ENCODE measurements at places on chromosomes 5 and 9.
A peak's percentile ranks its signal among the peaks of the same experiment; 100 is the strongest.

DNA sequence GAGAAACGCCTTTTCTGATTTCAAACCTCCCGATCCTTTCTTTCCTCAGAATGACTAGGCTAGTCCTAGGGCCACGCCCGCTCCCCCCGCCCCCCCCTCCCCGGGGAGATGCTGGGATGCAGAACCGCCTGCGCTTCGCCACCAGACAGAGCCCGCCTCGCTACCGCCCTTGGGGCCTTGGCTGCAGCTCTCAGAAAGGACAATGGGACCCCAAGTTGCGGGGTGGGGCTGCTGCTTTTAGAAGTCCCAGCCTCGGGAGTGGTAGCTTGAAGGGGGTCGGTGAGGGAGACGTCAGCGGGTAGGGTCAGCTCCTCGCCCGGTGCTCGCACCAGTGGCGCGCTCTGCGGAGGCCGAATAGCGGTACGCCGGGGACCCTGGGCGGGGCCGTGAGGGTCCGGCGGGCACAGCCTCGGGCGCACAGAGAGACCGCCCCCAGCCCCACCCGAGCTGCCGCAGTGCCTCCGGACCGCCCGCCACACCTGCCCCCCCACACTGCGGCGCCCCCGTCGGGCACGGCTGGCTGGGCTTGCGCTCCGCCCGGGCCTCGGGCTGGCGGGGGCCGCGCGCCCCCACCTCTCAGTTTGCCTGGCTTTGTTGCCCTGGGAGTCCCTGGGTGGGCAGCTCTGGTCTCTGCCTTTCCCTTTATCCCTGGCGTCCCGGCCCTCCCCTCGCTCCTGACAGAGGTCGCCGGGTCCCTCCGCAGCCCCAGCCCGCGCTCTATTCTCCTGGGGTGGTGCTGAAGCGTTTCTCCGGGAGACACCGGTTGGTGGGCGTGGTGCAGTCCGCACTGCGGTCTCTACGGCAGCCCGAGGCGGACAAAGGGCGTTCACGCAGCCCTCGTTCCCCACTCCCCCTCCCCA, 1.2 kb downstream of the MAP1B start:
- no peak for DNase-seq

DNA sequence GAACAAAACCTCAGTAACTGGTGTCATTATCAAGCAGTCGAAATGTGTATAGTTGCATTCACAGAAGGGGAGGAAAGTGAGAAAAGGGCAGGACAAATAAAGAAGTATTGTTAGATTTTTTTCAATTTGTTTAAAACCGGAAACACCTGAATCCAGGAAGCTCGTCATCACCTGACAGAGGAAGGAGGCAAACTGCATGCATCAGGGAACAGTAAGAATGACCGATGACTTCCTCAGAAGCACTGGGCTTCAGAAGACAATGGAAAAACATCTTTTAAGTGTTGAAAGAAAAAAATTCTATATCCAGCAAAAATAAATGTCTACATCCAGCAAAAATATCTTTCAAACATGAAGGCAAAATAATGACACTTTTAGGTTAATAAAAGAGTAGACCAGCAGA, 29.5 kb downstream of the PLEKHG4B start:
- no peak for DNase-seq

- DNase-seq: no peak
Observed at GRCh38 chr5:53482717-53483638, 2.5 kb downstream of the FST start.

GRCh38 chr9:124419832-124420489, 4.7 kb upstream of the PSMB7 start:
- no peak for DNase-seq

GRCh38 chr9:92963831-92964606, 16.7 kb downstream of the FGD3 start:
- no peak for DNase-seq

- DNase-seq: no peak
Observed at GRCh38 chr5:131261483-131261882, 2.4 kb upstream of the CDC42SE2 start.

DNA sequence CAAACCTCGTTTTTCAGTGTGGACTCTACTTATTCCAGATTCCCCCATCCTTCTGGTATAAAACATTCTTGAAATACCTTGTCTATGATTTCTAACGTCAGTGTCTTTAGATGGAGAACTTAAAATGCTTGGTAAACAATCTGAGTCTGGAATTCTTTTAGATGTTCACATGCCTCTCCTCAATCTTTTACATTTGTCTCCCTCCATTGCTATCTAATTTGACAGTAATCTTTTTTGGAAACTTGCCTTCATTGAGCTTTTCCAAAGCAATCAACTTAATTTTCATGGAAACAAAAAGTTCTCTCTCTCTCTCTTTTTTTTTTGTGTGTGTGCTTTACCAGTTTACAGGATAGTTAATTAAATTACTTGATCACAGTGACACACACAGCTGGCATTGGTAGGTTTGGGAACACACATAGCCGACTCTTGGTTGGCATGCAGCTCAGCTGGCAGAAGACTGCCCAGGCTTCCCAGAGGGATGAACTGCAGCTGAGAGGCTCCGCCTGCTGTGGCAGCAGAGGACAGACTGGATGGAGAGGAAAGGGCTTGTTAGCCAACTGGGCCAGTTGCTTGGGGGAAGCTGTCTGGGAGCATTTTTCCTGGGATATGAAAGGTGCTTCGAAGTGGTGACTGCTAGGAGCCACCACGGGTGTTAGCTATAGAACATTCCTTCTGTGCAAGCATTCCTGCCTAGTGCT, 271.3 kb downstream of the ZSWIM6 start:
- no peak for DNase-seq

- DNase-seq: no peak
Observed at GRCh38 chr9:123028973-123029372, 4.5 kb upstream of the GPR21 start.

- no peak for DNase-seq
Observed at GRCh38 chr9:12415361-12415760, 277.8 kb upstream of the TYRP1 start.

DNA sequence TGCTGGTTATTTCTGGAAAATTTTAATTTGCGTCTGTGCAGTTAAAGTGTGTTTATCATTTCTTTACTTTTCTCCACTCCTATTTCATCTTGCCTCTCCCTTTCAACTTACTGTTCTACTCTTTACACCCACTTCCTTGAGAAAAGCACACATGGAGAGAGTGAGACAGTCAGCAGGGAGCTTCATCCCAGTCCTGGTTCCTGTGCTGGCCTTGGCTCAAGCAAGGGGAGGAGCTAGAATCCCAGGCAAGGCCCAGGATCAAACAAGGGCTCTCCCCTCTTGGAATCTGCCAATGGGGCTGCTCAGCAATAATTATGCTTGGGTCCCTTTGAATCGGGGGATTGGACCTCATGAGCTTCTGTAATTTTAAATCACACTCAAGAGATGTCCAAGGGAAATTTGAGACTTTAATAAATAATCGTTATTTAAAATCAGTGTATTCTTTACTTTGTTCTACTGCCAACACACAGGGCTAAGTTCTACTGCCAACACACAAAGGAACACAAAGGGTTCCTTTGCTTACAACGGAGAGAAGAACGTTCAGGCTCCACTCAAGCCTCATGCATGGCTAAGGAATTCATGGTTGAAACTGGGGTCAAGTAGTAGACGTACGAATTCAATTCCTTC, 439.3 kb upstream of the DAB2 start:
- DNase-seq: no peak

- DNase-seq: no peak
Observed at GRCh38 chr9:94760660-94761059, 34.2 kb downstream of the AOPEP start.

- no peak for DNase-seq
Observed at GRCh38 chr5:39740404-39740803, 315.6 kb upstream of the DAB2 start.

DNA sequence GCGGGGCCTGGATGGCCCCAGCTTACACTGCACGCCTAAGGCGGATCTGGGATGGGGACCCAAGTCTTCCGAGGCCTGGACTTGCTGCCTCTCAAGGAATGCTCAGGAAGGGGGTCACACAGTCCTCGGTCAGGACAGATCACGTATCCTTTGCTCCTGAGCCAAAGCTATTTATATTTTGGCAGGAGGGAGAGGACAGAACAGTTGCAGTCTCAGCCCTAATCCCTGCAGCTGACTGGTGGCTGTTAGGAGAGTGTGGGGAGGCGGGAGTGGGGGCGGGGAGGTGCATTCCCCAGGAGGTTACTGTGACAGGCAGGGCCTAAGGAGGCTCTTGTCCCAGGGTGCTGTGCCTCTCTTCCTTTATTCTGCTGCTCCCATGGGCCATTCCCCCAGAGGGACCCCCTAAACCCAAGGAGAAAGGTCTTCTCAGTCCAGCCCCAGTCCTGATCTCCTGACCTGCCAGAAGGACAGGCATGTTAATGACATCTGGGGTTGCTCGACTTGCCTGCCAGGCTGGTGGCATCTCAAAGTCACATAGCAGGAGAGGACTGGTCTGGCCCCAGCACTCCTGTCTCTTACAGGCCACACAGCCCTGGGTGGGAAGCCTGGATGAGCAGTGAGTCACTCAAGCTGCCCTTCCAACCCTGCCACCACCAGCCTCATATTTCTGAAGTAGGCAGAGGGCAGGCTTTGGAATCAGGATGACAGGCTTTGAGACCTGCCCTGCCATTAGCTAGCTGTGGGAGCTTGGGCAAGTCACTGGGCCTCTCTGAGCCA, 51.9 kb downstream of the COL27A1 start:
- DNase-seq: no peak

DNA sequence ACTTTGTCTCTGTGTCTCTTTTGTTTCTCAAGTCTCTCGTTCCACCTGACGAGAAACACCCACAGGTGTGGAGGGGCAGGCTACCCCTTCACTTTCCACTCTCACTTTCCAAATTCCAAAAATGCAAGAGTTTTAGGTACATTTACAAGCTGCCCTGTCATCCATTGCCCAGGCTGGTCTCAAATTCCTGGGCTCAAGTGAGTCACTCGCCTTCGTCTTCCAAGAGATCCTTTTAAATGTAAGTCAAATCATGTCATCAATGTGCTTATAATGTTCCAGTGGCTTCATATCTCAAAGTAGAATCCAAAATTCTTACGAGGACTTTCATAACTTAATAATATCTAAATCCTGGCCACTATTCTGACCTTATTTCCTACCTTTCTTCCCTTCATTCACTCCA, 20.4 kb upstream of the UGCG start:
- DNase-seq: no peak

- DNase-seq: no peak
Observed at GRCh38 chr9:134717924-134718645, 76.5 kb downstream of the COL5A1 start.

DNA sequence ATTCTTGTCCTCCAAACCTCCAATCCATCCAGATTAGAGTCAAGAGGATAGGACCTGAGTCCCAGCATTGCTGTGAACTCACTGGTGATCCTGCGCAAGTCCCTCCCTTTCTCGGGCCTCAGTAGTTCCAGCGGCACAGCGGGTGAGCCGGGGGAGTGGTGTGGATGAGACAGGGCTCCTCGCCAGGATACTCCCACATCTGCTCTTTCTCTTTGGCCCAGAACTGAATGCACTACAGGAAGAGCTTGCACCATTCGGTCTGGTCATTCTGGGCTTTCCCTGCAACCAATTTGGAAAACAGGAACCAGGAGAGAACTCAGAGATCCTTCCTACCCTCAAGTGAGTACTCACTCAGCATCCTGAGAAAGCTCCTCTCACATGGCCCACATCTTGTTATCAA, 6.3 kb downstream of the GPX3 start:
- no peak for DNase-seq

GRCh38 chr5:97979740-97980139, 793.7 kb upstream of the RGMB start:
- DNase-seq: peak; percentile 2

DNA sequence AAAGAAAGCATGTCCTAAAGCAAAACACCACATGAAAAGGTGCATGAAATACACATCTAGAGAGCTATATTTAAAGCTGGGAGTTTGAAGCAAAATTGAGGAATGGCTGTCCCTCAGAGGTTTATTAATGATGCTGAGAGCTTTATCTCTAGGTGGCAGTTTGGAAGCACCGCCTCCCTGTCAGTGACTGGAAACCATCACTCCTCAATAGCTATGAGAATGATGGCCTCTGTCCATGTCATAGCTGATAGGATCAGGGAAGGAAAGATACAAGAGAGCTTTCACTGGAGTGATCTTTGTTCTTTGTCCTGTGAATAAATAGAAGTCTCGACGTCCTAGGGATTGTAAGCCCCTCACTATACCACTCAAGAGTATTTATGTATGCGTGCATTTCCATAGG, 110.5 kb downstream of the NUDT12 start:
- DNase-seq: no peak

DNA sequence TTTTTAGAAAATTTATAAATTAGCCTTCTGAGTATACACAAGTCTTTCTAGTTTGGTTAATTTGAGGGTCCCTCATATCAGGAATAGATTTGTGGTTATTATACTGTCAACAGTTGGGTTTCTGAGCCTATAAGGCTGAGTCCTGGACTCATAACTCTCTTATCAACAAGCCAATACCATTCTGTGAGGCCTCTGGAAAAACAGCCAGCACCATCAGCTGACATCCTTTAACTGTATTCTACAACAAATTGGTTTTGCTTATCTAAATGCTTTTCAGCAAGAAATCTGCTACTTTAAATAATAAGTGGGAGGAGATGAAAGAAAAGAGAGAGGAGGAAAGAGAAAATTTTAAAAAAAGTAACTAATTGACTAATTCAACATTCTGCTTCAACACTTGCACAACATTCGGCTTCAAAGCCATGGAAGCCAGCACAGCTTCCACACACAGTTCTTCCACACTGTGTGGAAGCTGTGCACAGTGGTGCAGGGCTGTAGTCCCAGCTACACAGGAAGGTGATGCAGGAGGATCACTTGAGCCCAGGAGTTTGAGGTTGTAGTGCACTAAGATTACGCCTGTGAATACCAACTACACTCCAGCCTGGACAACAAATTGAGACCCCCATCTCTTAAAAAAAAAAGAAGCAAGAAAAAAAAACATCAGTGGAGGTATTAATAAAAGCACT, 84.5 kb downstream of the UBAP2 start:
- DNase-seq: no peak

- DNase-seq: no peak
Observed at GRCh38 chr9:6199596-6199995, 16.0 kb upstream of the IL33 start.

DNA sequence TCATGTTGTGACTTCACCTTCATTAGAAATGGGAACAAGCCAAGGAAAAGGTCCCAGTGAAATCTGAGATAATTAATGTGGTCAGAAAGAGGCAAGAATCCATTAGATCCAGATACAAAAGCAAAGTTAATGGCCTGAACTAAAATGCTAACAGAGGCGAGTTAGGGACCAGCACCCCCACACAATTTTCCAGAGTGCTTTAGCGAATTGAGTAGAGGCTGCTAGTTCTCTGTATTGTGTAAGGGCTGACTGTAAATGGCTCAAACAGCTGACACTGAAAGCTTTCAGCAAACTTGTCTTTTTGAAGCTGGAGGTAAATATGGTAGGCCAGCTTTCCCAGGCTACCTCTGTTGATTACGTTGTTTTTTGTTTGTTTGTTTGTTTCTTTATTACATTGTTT, 75.5 kb downstream of the CSNK1A1 start:
- DNase-seq: no peak

GRCh38 chr9:117403403-117403811, 11.4 kb downstream of the ASTN2 start:
- no peak for DNase-seq

All from AG09309 (cell line).